Activated T-cell treated with anti-CD3 and anti-CD28 coated beads, Interleukin-2, amount 50 U/mL, for 48 hours (primary cell): ENCODE measurements at places on chromosomes 16 and 17.
A peak's percentile ranks its signal among the peaks of the same experiment; 100 is the strongest.

DNA sequence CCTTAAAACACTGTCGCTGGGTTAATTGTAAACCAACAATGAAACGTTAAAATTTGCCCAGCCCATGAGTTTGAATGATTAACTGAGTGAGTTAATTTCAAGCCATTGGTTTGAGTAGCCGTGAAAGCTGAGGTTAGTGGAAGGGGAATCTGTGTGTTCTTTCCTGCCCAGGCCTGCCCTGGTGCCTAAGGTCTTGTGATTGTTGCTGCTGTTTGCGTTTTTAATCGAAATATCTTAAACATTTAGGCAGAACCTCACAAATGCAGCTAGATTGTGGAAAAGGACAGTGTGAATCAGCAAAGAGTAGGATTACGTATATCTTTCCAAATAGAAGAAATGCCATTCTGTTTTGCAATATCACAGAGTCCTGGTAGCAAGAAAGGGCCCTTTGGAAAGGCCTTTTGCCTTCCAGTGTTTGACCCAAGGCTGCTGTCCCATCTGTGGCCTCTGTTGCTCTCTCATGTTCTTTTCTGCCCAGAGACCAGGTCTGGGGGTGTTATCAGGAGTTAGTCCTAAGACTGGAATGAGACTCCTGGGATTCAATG lies 113.8 kb downstream of the MSI2 start:
- DNase-seq = no peak

DNA sequence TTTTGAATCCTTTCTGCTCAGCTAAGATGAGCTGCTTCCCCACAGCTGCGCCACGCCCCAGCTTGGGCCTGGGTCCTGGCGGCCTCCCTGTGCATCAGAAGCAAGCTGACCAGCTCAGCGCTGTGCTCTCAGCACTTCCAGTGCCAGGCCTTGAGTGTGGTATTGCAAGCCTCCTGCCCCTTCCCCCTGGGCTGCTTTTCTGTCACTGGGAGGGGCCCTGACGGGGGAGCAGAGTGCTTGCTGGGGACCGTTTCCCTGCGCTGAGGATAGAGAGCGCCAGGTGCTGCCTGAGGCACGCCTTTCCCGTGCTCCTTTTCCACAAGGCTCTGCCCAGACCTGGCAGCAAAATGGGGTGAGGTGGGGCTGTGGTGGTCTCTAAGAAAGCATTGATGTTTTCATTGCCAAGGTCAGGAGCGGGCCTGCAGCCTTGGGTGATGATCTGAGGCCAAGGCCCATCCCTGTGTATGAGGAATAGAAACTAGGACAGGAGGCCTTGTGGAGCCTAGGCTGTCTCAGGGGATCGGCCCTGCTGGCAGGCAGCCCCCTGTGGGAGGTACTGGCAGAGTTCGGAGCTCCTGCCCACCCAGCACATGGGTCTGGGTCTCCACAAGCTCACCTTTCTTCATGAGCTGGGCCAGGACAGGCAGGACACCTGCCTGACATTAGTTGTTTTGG lies 29.7 kb downstream of the POLR3E start:
- peak; percentile 11 for DNase-seq

DNA sequence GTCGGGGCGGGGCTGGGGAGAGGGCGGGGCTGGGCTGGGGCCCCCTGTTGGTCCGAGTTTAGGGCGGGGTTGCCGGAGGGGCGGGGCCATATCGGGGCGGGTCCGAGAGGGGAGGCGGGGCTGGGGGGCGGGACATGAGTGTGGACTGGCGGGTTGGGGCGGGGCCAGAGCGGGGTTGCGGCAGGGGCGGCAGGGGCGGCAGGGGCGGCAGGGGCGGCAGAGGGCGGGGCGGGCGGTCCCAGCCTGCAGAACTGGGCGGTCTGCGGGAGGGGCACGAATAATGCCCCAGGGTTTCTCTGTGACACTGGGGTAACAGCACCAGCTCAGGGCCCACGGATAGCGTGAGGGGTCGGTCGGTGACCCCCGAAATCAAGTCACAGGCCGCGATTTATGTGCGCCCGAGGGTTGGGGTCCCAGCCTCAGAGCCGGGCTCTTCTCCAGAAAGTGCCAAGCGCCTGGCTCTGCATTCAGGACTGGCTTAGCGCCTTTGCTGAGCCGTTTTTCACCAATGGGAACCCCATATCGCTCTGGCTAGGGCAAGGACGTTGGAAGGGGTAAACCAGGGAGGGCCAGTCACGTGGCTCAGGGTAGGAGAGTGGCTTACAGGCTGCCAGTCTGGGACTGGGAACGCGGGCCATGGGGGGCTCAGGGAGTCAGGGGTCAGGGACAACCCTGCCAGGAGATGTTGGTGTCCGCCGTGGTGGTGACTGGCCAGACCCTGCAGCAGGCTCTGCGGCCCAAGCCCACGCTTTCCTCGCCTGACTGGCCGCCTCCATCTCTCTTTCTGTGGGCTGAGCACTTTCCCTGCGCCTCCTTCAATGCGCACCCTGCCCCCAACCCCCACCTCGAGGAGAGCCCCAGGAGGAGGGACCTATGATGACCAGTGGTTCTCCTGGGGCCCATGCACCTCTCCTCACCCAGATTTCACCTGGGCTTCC lies 1.2 kb upstream of the METTL26 start:
- peak; percentile 92 for DNase-seq

DNA sequence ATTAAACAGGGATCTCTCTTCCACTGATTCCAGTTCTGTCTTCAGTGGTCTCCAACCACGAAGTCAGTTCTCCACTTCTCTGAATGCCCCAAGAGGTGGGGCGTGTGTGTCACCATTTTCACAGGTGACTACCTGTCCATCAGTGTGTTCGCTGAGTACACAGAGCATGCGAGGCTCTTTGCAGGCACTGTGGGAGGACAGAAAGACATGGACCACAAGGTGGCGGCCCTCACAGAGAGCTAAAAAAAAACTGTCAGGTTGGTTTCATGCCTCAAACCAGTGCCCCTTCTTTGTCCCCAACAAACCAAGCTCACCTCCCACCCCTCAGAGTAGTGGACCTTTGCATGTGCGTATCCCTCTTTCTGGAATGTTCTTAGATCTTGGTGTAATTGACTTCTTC lies 13.8 kb downstream of the EMP2 start:
- DNase-seq = no peak

- no peak for DNase-seq
These were observed 706.9 kb upstream of the SOX9 start for GRCh38 chr17:71413935-71414334.

DNA sequence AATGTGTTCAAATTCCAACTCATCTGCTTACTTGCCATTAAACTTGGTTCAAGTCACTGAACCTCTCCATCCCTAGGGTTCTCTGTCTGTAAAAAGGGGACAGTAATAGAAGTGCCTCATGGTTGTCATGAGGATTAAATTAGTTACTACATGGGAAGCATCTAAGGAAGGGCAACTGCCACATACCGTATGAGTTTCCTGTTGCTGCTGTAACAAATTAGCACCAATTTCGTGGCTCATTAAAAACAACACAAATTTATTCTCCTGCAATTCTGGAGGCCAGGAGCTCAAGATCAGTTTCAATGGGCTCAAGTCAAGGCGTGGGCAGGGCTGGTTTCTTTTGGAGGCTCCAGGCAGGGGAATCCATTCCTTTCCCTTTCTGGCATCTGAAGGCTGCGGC lies 18.6 kb downstream of the CD300LF start:
- DNase-seq = no peak

GRCh38 chr17:73360961-73361761 lies 49.4 kb upstream of the CDC42EP4 start:
- DNase-seq = no peak

GRCh38 chr17:44354582-44355561 lies 8.8 kb downstream of the FAM171A2 start:
- DNase-seq = peak; percentile 68

DNA sequence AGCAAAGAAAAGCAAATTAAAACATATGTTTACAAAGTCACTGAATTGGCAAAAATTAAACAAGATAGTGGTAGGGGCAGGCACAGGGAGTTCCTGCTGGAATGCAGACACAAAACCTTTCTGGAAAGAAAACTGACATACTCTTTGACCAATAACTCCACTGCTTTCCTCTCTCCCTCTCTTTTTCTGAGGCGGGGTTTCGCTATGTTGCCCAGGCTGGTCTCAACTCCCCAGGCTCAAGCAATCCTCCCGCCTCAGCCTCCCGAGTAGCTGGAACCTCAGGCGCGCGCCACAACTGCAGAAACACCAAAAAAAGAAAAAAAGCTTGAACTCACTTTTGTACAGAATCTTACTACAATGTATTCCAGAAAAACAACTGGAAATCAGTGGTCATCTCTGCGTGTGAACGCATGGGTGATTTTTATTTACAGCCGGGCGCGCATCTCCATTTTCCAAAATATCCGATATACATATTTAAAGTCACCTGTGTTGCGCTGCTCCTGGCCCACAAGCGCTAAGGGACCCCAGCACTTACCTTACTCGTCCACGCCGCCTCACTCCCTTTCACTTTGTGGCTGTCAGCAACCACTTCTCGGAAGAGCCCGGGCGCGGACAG lies 480 bp downstream of the TXNL4B start:
- DNase-seq = peak; percentile 25

DNA sequence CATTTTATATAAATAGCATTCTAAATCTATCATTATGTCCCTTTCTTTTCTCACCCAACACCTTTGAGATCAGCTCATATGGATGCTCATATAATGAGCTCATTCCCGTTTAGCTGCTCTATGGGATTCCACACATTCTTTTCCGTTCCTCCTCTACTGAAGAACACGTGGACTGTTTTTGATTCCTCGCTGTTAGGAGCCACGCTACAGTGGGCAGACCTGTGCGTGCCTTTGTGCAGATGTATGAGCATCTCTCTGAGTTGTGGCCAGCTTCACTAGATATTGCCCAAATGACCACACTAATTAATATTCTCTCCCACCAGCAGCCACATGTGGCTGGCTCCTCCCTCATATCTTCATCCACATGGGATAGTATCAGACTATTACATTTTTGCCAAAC lies 6.0 kb upstream of the TNFRSF13B start:
- no peak for DNase-seq

DNA sequence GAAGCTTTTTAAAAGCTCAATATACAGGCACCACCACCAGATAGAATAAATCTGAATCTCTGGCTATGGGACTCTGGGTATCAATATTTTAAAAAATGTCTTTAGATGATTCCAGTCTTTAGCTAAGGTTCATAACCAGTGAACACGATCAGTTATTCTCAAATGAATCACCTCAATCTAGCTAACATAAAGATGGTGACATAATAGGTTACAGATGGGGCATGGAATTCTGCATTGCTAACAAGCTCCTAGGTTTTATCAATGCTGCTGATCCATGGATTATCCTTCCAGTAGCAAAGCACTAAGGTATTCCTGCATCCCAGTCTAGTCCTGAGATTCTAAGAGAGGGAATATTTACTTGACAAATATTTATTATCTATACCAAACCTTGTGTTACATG lies 415.5 kb upstream of the CDH11 start:
- no peak for DNase-seq

DNA sequence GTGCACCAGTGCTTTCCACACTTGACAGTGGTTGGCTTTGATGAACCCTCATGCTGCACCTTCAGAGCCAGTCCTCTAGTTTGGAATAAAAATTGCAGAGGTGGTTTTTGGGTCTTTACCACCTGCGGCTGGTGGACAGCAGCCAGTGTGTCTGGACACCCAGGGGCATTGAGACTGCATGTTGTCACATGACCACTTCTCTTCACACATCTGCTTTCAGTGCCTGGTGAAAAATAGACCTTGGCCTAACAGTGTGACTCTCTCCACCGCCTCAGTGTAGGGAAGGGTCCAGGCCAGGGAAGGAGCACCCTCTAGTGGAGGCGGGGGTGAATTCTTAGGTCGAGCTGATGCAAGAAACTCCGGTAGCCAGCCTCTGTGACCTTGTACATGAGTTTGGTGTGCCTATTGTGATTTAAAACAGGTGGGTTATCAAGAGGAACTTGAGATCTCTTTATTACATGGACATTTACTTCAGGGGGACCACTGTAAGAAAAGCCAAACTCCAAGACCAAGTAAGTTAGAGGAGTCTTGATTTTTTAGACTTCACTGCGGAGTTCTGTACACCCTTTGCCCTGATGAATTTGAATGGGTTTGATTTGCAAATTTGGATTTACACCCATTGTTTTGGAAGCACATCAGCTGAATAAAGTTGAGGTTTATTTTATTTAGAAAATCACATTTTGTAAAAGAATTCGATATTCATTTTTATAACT lies 17.9 kb downstream of the GOSR2 start:
- peak; percentile 80 for DNase-seq

DNA sequence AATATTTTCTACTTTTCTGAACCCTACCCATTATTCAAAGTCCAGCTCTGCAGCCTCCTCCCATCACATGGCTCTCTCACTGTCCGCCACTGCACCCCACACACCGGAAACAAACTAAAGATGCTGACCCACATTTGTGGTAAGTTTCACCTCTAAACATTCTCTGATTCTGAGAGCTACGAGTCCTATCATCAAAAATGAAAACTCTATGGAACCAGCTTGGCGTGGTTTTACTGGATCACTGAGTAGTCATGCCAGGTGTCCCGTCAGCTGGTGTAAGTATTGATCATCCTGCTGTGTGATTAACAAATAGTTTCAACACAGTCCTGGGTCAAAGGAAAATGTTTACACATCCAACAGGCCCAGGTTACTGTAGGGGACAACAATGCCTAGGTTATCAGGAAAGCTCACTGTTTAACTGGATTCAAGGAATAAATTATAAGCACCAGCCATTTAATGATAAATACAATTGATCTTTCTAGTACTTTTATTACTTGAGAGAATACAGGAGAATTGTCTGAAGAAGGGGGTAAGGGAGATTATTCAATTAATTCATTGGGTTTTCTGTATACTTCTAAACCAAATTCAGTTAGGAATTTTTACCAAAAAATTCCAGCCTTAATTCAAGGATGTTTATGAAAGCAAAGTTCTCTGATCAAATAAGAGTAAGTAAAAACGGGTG lies 33.9 kb downstream of the CYTH1 start:
- peak; percentile 67 for DNase-seq

GRCh38 chr16:15983898-15984297 lies 34.5 kb downstream of the ABCC1 start:
- DNase-seq = no peak

- DNase-seq = no peak
These were observed 2.4 kb downstream of the KIAA0513 start for GRCh38 chr16:85029981-85030401.

DNA sequence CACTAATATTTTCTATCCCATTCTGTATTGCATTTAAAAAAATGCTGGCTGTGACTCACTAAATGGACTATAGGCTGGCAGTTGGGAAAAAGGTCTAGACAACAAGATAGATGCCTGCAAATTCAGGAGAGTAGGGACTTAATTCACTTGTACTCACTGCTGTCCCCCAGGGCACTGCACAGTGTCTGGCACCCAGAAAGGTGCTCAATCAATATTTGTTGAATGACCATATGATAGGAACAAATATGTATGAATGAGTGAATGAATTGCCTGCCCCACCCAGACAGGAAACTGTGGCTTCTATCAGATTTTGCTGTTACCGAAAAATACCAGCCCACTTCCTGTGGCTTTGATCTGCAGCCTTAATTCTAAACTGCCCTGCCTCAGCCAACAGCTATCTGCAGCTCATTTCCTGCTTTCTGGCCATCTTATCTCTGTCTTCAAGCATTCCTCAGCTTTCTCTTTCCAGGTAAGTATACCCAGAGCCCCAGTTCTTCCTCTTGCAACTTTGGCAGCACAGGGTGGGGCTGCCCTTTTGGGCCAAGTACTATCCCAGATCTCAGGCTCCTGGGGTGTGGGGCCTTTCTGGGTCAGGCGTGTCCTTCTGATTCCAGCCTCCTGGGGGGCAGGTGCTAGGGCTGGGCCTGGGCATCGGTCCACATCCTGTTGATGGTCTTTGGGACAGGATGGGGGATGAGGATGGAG lies 15.3 kb upstream of the TNS4 start:
- peak; percentile 64 for DNase-seq

GRCh38 chr17:7289256-7290032 lies 5.0 kb downstream of the YBX2 start:
- no peak for DNase-seq

GRCh38 chr17:66412857-66413558 lies 110.6 kb downstream of the PRKCA start:
- DNase-seq = no peak

- DNase-seq = no peak
These were observed 1.8 kb upstream of the ZNRF1 start for GRCh38 chr16:74997042-74997491.
